ENCODE measurements at places on chromosomes 1 and 21. TPM values are rescaled to one million over a fixed set of nuclear protein-coding genes. Genes with fewer than 3 reads are reported as not detected.

The UBE2Q1 gene
- total RNA-seq: 19.1 TPM

The OR2G6 gene
- total RNA-seq: not detected

The SLC6A9 gene
- 5.0 TPM for total RNA-seq

The RAB7B gene
- total RNA-seq: 1.1 TPM

The PBX1 gene
- total RNA-seq: 1.6 TPM

The CA6 gene
- not detected for total RNA-seq

The KCNQ4 gene
- total RNA-seq: 0.20 TPM

The GPR37L1 gene
- 0.15 TPM for total RNA-seq

- no peak for DNase-seq
Observed at GRCh38 chr1:111664652-111665051, 45.1 kb downstream of the RAP1A start.

DNA sequence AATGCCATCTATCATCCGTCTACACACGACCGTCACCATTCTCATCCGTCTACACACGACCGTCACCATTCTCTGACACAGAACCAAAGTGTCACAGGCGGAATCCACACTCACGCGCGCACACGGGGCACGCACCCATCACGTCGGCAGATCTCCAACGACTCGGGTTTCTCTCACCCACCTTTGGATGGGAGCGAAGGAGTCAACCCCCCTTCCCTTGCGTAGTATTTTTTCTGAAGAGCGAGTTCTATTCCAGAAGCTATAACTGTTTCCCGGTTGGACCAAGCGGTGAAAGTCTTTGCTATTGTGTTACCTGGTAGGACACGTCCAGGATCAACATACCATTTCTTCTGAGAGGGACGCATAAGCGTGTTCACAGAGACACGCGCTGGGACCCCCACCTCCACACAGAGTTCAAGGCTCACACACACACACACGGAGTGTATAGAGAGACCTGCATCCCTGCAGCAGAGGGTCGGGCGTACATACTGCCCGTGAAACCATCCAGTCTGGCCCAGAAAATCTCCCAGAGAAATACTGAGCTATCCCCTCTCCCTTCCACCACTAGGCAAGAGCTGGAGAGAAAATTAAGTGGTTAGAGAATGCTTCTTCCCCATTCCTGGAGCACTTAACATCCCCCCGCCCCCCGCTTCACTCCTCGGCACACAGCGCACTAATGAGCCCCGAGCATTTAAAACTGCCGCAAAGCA lies 741 bp downstream of the DUSP10 start:
- peak; percentile 41 for DNase-seq

DNA sequence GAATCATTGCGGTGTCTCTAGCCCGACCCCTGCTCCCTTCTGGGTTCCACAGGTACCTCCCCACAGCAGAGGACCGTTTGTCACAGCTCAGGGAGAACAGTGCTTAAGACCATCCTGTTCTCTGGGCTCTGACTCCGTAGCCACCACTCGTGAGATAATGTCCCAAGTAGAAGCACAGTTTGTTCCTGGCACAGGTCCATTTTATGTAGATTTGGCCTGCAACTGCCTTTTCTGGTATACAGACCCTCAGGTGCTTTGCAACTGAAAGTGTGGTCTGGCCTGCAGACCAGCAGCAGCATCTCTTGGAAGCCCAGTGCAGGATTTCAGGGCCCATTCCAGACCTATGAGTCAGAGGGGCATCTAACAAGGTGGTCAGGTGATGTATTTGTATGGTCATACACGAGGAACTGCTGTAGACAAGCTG lies 28.4 kb upstream of the TMEM125 start:
- DNase-seq: peak; percentile 77

DNA sequence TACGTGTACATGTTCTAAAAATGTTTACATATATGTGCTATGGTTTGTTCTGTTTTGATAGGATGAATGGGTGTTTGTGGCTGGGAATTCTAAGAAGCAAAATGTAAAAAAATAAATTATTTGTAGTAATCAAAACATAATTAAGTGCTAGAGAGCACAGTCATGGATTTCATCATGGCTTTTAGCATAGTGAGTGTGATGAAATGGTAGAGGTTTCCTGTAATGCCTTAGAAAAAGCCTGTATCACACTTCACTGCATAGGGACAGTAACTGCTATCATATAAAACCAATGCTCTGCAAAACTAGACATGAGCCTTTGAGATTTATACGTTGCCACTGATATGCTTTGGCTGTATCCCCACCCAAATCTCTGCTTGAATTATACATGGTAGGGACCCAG lies 99.8 kb downstream of the PTGER3 start:
- no peak for DNase-seq

GRCh38 chr1:175188936-175189335 lies 3.6 kb downstream of the KIAA0040 start:
- peak; percentile 15 for DNase-seq

DNA sequence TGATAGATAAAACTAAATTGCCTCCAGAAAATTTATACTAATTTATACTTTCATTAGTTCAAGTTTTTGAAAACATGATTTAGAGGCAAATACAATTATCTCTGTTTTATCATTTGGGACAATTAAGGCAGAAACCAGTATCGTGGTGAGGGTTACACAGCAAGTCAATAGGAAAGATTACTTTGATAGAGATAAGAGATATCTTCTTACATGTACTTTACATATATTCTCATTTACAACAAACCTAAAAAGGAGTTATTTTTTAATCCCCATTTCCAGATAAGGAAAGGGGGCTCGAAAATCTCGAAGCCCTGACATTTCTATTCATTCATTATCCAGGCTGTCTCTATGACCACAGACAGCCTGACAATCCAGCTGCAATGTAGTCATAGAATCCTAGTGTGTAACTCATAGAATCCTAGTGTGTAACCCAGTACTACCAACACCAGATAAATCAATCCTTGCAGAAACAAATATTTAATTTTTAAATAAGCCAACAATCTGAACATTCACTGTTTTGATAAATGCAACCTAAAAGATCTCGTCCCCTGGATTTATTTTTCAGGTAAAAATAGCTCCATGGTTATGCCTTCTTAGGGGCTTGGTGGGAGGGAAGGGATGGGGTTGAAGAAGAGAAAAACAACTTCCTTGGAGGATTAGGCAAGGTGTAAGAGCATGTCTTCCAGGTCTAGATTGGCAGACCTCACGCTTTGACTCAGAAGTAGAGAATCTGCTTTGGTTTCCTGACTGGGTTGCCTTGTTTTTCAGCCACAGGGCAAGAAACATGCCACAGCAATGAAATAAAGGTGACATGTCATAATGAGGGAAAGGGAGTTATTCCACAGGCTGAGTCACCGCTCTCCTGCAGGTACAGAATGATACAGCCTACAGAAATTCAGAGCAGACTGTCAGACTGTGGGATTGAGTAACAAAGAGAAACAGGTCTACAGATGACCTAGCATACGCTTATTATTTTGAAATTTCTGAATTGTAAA lies 45.6 kb downstream of the IRF2BP2 start:
- peak; percentile 100 for DNase-seq

- peak; percentile 74 for DNase-seq
Observed at GRCh38 chr1:7207875-7208646, 422.8 kb downstream of the CAMTA1 start.

- DNase-seq: peak; percentile 13
Observed at GRCh38 chr1:39694026-39694425, 2.8 kb upstream of the HPCAL4 start.

DNA sequence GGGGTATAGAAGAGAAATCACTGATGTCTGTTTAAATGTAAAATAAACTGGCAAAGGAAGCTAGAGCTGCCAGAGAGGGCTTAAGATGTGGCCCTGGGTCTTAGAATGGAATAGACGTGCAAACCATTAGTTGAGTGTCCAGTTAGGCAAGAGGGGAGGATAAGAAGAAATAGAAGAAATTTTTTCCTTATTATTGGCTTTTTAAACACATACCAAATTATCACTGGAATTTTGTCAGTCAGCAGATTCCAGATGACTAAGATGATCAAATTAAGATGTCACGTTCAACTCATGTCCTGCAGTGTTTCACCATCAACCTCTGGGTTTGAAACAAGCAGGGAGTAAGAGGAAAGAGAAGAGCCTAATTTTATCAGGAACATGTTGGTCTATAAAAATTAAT lies 71.6 kb upstream of the C1orf21 start:
- DNase-seq: no peak

DNA sequence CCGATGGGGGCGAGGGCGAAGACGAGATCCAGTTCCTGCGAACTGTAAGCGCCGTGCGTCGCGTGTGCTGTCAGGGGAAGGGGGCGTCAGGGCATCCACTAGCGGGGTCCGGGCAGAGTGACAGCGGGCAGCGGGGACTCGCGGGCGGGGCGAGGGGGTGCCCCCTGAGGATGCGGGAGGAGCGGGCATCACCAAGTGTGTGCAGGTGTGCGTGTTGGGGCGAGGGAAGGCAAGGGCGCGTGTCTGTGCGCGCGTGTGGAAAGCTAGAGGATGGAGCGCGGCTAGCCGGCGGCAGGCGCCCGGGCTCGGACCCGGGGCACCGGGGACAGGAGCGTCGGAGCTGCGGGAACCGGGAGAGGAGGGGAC lies 525 bp downstream of the RYR2 start:
- DNase-seq: no peak

DNA sequence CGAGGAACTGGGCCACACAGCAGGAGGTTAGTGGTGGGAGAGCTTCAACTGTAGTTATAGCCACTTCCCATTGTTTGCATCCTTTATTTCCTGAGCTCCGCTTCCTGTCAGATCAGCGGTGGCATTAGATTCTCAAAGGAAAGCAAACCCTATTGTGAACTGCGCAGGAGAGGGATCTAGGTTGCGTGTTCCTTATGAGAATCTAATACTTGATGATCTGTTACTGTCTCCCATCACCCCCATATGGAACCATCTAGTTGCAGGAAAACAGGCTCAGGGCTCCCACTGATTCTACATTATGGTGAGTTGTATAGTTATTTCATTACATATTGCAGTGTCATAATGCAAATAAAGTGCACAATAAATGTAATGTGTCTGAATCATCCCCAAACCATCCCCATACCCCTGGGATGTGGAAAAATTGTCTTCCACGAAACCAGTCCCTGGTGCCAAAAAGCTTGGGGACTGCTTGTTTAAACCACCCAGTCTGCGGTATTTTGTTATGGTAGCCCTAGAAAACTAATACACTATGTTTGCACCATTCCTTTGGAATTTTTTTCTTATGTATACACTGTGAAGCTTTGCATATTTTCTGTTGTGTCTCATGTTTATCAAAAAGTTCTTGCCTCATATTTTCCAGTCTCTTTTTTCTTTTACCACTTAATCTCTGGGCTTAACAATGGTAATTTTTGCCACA lies 136.6 kb upstream of the IVNS1ABP start:
- no peak for DNase-seq

DNA sequence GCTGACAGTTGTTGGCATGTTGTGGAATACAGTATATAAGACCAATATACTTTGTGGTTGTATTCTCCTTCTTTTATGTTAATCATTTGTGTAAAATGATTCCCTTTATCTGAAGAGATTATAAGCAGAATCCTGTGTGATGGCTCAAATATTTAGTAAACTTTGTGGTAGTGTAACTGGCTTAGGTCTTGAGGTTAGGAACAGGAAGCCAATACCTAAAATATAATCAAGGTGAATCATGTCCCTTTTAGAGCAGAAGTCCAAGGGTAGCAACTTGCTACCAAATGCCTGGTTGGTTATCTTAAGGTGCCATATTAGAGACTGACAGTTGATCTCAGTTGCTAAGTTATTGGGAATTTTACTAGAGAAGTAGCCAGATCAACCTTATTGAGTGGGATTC lies 398.5 kb upstream of the ADAMTS5 start:
- peak; percentile 52 for DNase-seq
